ENCODE measurements at places on chromosomes 7 and 10.
A peak's percentile ranks its signal among the peaks of the same experiment; 100 is the strongest.

DNA sequence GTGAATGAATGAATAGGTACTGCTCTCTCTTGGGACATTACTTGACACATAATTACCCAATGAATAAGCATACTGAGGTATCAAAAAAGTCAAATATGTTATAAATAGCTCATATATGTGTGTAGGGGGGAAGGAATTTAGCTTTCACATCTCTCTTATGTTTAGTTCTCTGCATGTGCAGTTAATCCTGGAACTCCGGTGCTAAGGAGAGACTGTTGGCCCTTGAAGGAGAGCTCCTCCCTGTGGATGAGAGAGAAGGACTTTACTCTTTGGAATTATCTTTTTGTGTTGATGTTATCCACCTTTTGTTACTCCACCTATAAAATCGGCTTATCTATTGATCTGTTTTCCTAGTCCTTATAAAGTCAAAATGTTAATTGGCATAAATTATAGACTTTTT lies 1.2 kb downstream of the CFTR start:
- no peak for DNase-seq

GRCh38 chr7:149071641-149072437 lies 18.7 kb downstream of the ZNF786 start:
- peak; percentile 55 for DNase-seq

- DNase-seq, result no peak
Observed at GRCh38 chr7:16926861-16927260, 45.1 kb upstream of the AGR3 start.

DNA sequence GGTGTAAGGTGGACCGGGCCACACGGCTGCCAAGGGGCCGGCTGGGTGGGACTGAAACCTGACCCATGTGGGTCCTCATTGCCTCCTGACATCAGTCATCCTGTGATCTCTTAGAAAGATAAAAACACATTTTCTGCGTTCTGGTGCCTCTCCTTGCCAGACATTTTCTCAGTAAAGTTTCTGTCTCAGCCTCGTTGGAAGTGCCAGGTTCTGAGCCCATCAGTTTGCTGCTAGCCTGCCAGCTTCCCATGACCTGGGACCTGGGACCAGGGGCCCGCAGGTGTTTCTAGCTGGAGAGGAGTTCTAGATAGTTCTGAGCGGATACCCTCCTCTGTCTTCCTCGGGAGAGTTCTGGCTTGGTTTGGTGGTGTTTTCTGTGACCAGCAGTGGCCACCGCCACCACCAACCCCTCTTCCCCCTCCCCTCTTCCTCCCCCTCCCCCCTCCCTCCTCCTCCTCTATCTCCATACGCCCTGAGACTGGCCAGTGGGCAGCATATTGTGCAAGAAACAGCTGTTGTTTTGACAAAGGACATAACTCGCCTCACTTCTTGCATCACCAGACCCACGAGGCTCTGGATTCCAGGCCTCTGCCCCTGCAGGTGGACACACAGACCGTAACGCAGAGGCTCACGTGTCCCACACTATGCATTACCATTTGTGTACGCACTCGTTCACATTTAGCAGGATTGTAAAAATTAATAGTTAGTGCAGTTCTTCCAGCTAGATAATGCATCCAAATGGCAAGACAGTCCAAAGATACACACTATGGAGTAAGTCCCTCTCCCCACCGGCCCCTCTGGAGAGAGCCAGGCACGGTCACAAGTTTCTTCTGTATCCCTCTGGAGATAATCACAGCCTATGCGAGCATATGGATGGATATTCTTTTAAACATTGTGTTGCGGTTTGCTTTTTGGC lies 94.6 kb downstream of the CUX1 start:
- no peak for DNase-seq

DNA sequence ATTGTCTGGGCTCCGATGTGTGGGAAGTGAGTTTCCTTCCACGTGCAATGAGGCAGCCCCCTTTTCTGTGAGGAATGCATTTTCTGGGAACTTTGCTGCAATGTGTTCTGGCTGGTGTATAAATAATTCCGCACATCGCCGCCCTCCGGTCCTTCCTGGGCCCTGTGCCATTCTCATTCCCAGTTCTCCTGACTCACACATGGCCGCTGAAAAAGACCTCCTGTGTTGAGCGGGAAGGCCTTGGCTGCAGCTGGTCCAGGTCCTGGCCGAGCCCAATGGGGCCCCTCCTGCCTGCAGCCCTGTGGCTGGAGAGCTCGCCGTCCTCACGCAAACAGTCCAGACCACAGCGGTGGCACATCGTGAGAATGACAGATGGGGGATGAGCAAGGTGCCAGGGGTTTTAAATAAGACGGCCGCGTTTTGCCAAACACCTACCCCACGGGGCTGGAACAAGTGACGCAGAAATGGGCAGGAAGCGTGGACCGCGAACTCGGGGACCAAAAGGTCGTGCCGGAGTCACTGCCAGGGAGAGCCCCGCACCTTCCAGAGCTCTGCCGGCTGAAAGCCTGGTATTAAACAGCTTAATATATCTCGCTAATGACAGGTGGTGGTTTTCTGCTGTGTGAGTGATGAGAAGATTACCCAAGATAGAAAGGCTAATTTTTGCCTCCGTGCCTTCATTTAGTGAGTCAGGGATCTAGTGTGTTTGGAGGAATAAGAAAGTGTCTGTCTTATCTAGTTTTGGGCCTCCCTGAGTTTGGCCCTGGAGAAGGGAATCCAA lies 37.0 kb downstream of the FAM20C start:
- DNase-seq, result no peak

GRCh38 chr10:6068422-6068821 lies 6.3 kb upstream of the IL2RA start:
- DNase-seq, result no peak

DNA sequence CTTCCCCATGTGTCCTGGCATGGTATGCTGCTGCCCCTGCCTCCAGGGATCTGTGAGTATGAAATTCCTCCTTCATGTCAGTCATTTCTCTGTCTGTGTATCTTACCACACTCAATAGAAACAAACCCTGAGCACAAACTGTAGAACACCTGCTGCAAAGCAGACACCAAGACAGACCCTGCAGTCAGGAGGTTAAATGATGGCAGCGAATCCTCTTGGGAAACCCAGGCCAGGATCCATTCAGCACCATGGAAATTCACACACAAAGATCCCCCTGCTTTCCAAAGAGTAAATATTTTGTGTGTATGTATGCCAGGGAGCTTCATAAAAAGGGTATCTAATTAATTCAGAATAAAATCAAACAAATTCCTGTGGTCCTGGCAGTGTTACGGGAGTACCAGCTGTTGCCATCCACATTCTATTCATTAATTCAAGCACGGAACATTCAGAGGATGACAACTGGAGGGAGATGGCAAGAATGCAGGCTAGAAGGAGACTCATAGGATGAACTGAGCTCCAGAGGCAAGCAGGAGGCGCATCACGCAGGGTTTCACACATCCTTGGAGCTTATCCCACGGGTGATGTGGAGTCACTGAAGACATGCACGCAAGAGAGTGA lies 14.8 kb downstream of the ITIH5 start:
- DNase-seq, result no peak

DNA sequence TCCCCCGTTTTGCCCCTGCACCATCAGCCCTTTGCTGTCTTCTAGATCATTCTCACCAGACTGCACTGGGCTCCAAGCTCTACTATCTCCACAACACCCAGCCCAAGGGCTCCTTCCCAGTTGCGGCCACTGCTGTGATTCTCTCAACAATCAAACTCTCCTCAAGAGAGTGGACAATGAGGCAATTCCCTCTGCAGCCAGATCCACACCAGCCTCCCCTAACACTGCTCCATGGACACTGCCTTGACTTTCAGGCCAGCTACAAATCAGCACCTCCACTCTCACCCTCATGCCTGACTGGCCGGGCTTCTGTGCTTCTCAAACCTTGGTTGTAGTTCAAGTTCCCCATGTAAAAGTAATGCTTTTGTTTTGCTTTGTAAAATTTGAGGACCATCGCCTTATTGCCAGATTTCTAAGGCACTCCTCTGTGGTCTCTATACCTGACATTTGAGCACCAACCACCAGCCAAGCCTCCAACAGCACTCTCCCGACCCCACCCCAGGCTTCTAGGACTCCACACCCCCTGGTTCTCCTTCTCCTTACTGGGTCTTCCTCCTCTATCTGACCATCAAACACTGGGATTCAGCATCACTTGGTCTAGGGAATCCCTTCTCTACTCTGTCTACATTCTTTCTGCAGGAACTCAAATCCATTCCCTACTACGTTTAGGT lies 45.4 kb downstream of the PPIF start:
- DNase-seq, result peak; percentile 5

GRCh38 chr7:28754027-28754426 lies 204.1 kb downstream of the TRIL start:
- DNase-seq, result no peak

- no peak for DNase-seq
Observed at GRCh38 chr10:110529596-110530011, 31.9 kb downstream of the DUSP5 start.

DNA sequence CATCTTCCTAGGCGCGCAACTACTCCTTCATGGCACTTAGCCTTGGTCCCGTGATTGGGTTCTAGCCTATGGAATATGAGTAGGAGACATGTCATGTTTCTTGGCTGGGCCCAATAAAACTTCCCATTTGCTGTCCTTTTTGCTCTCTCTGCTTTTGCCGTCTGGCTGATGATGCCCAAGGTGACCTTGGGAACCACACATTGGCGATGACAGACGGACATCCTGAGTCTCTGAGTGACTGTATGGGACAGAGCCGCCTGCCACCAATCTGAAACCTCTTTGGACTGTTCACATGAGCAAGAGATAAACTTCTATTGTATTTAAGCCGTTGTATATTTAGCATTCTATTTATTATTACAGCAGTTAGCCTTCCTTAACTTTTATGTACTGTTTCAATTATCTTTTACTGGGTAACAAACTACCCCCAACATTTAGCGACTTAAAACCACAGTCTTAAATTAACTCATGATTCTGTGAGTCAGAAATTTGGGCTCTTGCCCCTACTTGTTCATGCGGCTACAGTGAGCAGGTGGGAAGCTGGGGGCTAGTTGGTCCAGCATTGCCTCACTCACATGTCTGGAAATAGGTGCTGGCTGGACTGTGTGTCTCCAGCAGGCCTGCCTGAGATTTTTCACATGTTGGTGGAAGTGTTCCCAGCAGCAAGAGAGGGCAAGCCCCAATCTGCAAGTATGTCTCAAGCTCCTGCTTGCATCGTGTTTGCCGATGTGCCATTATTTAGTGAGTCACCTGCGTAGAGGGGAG lies 71.7 kb downstream of the NOD1 start:
- no peak for DNase-seq

GRCh38 chr10:21057989-21058388 lies 160.9 kb upstream of the NEBL start:
- DNase-seq, result no peak

- DNase-seq, result no peak
Observed at GRCh38 chr10:74969093-74969492, 142.4 kb upstream of the SAMD8 start.

- DNase-seq, result no peak
Observed at GRCh38 chr7:88771417-88771816, 11.9 kb downstream of the ZNF804B start.

- no peak for DNase-seq
Observed at GRCh38 chr7:51350546-51350896, 33.9 kb upstream of the COBL start.

DNA sequence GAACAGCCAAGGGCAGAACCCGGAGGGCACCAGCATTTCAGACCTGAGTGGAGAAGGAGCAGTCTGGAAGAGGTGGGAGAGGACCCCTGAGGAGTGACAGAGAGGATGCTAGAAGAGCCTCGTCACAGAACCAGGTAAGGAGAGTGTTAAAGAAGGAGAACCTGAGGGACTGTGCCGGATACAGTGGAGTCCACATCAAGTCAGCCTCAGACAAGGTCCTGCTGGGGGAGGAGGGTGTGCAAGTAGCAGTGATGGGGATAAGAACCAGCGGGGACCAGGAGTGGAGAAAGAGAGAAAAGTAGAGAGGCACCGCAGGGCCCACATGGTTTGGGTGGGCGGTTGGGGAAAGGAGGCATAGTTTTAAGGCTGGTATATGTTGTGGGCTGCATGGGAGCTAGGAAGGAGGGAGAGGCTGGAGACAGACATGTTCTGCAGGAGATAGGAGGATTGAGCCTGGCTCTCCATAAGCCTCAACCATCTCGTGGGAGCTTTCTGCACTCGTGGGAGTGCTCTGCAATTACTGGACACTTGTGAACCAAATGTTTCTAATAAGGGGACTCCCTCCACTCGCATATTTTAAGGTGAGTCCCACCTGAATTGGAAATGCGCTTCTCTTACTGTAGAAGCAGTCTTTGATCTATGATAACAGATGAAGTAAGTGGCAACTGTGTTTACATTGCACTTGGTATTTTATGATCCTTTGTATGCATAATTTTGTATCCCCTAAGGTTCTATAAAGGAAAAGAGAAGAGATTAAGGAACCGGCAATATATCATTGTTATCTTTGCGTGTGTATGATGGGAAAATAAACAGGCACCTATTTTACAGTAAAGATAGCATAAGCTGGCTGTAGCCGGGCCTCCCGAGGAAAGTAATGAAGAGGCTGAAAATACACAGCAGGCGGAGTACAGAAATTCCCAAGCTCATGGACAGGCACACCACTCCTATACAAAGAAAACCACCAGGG lies 154.8 kb downstream of the ADAM12 start:
- no peak for DNase-seq

All from activated naive CD8-positive, alpha-beta T cell treated with anti-CD3 and anti-CD28 coated beads, Interleukin-2, amount 10 ng/mL, durations not matched to agents 7 days and 5 days (primary cell).